T47D (cell line): ENCODE measurements at places on chromosomes 13 and 19.
A peak's percentile ranks its signal among the peaks of the same experiment; 100 is the strongest.

- DNase-seq: no peak
Measured at GRCh38 chr13:43981512-43982301, 102.0 kb downstream of the LACC1 start.

GRCh38 chr13:23966691-23967615 is 69.7 kb upstream of the C1QTNF9B start:
- no peak for DNase-seq

DNA sequence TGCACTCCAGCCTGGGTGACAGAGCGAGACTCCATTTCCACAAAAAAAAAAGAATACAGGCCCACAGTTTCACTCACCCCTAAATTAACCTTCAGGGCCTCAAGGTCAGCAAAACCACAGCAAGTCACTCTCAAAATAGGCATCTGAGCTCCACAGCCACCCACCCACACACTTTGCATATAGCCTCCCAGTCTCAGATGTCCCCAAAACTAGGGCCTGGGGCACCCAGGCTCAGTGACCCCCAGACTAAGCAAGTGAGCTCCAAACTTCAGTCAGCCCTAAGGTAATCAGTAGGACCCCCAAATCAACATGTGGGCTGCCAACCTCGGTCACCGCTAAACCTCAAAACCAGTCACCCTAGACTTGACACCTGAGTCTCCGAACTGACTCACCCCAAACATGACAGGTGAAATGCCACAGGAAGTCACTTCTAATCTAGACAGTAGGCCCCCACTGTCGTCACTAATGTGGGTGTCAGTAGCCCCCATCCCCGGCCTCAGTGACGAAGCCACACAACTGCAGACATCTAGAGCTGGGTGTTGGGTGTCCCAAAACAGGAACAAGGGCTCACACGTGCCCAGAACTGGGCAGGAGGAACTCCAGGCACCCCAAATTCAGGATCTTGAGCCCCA is 13.9 kb downstream of the RABAC1 start:
- DNase-seq: no peak

DNA sequence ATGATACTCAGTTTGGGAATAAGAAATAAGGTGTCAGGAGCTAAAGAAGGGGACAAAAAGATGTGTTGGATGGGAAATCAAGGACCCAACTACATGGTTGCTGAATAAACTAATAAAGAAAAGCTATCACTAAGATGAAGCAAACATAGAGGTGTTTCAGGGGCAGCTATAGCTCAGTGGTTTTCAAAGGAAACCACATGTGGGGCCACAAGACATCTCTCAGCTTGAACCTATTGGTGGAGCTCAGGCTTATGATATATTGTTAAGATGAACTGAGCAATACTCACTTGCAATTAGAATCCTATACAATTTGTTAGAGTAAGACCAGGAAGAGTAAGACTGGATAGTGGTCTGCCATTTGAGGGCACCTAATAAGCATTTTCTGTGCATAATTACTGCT is 45.1 kb upstream of the SPRY2 start:
- DNase-seq: no peak

DNA sequence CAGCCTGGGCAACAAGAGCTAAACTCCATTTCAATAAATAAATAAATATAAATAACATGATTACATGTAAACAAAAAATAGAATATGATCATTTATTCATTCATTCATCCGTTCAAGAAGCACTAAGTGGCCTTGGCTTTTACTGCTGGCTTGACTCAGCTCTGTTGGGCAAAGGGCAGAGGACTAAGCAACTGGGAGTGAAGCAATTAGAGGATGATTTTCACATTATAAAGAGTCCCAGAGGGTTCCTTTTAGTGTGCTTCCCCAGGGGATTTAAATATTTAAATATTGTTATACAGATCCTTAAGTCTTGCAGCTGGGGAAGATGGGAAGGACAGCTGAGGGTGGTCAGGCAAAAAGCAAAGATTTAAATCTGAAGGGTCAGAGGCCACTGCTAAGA is 34.9 kb upstream of the FLT1 start:
- no peak for DNase-seq

GRCh38 chr13:96681766-96682165 is 312.5 kb downstream of the OXGR1 start:
- DNase-seq: no peak

- DNase-seq: no peak
Measured at GRCh38 chr19:47049307-47049700, 880 bp upstream of the TMEM160 start.

DNA sequence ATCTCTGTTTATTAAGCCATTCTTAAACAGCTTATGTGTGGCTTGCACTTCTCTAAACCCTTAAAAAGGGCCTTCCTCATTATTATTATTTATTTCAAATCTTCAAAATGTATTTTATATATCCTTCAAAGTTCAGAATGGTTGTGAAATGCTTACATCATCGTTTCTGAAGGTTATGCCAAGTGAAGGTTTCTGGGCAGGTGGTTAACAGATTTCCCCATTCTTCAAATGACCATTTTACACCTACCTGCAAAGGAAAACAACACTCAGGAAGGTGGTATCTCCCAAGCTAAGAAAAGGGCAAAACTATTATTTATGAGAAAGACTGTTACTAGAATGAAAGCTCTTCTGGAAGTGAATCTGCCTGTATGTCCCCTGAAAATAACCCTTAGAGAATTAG is 191.6 kb downstream of the SHISA2 start:
- DNase-seq: no peak

GRCh38 chr19:46639358-46640182 is 3.6 kb upstream of the GNG8 start:
- no peak for DNase-seq

- DNase-seq: no peak
Measured at GRCh38 chr13:85608255-85608829, 190.9 kb downstream of the SLITRK6 start.

GRCh38 chr19:30577551-30578105 is 205.4 kb downstream of the ZNF536 start:
- DNase-seq: no peak

DNA sequence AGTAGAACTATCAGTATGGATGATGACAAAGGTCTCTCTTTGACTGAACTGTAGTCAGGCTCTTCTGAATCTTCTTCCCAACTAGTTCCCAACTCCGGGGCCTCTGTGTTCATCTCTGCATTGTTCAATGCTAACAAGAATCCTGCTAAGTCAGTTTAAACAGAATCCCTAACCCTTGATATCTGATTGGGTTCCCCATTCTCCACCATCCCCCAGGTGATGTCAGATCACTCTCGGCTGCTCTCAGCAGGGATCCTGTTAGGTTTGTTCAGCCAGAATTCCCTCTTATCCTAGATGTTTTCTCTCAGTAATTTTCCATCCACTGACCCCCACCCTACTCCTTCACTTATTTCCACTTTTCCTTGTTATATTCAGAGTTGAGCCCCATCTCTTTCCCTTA is 223.6 kb downstream of the RGCC start:
- no peak for DNase-seq

DNA sequence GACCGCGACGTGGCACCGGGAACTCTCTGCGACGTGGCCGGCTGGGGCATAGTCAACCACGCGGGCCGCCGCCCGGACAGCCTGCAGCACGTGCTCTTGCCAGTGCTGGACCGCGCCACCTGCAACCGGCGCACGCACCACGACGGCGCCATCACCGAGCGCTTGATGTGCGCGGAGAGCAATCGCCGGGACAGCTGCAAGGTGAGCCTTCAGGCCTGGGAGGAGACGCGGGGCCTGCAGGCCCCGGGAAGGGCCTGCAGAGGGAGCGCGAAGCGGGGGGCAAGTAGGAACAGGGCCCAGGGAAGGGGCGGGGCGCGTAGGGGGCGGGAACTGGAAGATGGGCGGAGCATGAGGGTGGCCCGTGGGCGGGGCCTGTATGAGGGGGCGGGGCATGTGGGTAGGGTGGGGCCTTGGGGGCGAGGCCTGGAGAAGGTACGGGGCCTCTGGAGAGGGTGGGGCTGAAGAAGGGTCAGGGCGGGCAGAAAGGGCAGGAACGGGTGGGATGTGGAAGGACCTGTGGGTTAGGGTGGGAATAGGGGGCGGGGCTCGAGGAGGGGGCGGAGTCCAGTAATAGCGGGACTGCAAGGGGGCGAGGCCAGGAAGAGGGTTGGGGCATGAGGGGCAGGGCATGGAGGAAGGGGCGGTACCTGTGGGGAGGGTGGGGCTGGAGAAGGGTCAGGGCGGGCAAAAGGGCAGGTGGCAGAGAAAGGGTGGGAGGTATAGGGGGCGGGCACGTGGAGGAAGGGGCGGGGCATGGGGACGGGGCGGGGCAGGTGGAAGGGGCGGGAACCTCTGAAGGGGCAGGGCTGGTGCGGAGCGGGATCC is 2.5 kb downstream of the CFD start:
- DNase-seq: peak; percentile 87

- no peak for DNase-seq
Measured at GRCh38 chr13:50574731-50575130, 268.8 kb downstream of the DLEU7 start.

DNA sequence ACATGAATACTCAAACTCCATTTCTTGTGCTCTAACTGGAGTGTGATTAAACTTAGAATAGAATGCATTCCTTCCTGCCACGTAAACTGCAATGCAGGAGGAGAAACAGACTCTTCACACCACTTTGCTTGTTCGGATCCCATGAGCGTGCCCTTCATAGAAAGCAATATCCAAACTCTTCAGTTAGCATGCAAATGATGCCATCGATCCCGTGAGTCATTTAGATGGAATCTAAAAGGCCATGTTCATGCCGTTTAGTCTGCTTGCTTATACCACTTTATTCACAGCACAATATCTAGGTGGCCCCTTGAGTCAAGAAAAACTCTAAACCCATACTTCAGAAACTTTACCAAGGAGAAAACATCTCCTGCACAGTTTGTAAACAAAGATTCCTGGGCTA is 225.8 kb downstream of the OXGR1 start:
- no peak for DNase-seq

DNA sequence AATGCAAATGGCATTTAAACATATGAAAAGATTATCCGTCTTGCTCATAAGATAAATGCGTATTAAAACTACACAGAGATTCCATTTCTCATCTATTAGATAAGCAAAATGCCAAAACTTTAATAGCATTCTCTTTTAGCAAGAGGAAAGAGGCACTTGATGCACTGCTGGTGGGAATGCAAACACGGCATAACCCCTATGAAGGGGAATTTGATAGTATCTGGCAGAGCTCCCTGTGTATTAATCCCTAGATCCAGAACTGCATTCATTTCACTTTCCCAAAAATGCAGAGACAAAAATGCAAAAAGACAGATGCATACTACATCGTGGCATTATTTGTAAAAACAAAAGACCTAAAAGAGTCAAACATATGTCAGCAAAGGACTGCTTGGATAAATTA is 193.6 kb upstream of the STARD13 start:
- no peak for DNase-seq

GRCh38 chr13:41813426-41813825 is 147.5 kb downstream of the VWA8 start:
- no peak for DNase-seq

DNA sequence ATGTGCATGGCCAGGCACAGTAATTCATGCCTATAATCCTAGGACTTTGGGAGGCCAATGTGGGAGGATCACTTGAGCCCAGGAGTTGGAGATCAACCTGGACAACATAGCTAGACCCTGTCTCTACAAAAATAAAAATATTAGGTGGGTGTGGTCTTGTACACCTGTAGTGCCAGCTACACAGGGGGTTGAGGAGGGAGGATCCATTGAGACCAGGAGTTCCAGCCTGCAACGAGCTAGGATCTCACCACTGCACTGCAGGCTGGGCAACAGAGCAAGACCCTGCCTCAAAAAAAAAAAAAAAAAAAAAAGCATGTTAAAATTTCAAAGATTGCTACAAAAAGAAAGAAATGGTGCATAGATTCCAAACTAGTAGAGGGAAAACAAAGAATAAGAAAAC is 37.2 kb downstream of the LTBP4 start:
- no peak for DNase-seq
